C1 segment of cervical spinal cord (tissue), 14 donors: ENCODE measurements at places on chromosomes 12 and 14.

- DNase-seq, result no peak
Measured at GRCh38 chr12:1305063-1305434, 289.3 kb downstream of the FBXL14 start.

DNA sequence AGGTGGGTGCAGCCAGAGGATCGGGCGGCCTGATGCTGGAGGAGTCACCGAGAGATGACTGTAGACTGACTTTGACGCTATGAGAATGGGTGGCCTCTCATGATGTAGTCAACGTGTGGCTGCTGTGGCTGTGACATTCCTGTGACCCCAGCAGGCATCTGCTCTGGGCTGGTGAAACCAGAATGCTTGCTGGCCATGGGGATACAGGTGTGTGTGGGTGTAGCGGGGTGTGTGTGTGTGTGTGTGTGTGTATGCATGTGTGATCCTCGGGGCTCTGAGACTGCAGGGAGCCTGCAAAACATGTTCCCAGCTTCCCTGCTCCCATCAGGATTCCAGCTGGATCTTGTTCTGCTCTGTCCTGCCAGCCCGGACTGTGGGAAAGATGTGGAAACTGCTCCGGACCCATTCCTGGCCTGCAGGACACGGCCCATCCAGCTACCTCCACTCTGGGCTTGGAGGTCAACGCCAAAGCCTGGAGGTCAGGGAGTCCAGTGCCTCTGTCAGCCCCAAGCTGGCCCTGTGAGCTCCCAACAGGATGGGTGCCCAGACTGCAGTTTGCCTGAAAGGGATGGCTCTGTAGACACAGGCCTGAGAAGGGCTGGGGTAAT is 18.8 kb upstream of the HHIPL1 start:
- DNase-seq, result no peak

- DNase-seq, result peak; percentile 37
Measured at GRCh38 chr12:92466391-92467305, 236.1 kb upstream of the PLEKHG7 start.

DNA sequence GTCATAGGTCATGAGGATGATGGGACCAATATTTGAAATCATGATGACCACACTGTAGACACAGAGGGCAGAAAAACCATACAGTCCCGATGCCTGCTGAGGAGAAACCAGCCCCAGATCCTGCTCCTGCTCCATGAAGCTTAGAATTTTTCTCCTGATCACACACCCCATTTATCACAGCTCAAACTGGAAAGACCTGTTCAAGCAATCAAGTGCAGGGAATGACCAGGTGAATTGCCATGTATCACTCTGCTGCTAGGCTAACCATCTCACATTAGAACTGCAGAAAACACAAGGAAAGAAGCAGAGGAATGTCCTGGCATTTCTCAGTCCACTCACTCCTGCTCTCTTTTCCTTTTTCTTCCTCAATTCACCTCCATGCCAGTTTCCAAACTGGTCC is 18.1 kb downstream of the MANSC1 start:
- no peak for DNase-seq

DNA sequence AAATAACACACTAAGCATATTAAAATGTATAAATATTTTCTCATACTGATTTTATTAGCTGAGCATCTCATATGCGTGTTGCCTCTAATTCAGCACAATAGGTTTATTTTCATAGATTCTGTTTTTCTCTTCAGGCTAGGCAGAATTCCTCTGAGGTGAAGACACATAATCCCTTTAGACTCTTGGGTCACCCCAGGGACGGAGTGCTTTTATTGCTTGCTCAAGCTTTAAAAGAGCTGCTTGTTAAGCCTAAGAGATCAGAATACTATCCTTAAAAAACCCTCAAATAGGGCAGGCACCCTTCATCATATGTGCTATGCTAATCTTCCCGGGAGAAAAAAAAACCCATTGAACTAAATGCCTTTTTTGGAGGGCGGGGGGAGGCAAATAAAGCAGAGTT is 390.1 kb downstream of the KCNH5 start:
- no peak for DNase-seq

- DNase-seq, result no peak
Measured at GRCh38 chr12:6341417-6342139, at the start of gene TNFRSF1A. Gene TNFRSF1A (minus strand): TSS chr12:6342076. CDS start chr12:6341814, 262 bp downstream.

- no peak for DNase-seq
Measured at GRCh38 chr14:84785996-84786395, 743.9 kb upstream of the FLRT2 start.

- DNase-seq, result no peak
Measured at GRCh38 chr12:96400631-96401075, 414 bp upstream of the CDK17 start.

GRCh38 chr14:77883131-77883846 is 83.4 kb downstream of the ADCK1 start:
- no peak for DNase-seq

DNA sequence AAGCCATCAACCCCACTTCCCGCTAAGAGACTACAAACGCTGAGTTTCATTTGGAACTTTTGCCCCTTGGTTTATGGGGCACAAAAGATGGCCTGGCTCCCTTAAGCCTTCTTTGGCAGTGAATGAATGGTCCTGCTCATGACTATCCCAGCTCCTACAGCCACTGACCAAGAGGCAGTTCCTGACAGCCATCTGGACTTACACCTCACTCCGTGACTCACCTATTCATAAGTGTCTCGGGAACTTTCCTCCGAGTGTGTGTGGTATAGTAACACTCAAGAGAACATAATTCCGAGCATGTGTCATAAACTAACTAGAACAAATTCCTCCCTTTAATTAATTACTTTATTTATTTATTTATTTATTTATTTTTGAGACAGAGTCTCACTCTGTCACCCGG is 51.9 kb upstream of the NUDT4 start:
- DNase-seq, result no peak

- DNase-seq, result no peak
Measured at GRCh38 chr14:91369628-91370445, 47.8 kb downstream of the CCDC88C start.

GRCh38 chr12:39239490-39240486 is 203.1 kb downstream of the KIF21A start:
- no peak for DNase-seq

GRCh38 chr12:121872546-121873215 is 14.0 kb upstream of the HPD start:
- DNase-seq, result no peak

- no peak for DNase-seq
Measured at GRCh38 chr12:130334937-130335336, 2.8 kb upstream of the PIWIL1 start.

GRCh38 chr14:99774556-99775307 is 18.5 kb upstream of the EML1 start:
- no peak for DNase-seq

DNA sequence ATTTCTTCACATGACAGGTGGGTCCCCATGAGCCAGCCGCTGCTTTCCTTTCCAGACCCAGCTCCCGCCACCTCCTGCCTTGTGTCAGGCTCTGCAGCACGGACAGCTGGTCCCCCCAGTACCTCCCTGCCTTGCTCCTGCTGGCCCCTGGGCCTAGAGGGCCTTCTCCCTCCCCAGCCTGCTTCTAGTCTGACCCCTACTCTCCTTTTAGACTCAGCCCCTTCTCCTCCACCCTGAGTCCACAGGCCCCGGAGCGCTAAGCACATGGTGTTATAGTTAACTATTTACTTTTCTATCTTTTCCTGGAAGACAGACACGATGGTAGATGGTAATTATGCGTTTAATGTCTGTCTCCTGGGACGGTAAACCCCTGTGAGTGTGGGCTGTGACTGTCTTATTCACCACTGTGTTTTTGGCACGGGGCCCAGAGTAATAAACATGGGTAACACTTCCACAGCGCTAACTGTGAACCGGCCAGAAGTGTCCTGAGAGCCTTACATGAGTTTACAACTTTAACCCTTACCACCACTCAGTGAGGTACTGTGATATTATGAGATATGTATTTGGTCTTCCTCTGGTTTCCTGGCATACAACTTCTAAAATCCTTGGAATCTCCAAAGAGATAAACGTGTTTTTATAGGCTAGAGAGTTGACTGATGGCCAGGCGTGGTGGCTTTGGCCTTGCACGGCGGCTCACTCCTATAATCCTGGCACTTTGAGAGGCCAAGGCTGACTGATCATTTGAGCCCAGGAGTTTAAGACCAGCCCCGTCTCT is 41.2 kb downstream of the DGLUCY start:
- no peak for DNase-seq

DNA sequence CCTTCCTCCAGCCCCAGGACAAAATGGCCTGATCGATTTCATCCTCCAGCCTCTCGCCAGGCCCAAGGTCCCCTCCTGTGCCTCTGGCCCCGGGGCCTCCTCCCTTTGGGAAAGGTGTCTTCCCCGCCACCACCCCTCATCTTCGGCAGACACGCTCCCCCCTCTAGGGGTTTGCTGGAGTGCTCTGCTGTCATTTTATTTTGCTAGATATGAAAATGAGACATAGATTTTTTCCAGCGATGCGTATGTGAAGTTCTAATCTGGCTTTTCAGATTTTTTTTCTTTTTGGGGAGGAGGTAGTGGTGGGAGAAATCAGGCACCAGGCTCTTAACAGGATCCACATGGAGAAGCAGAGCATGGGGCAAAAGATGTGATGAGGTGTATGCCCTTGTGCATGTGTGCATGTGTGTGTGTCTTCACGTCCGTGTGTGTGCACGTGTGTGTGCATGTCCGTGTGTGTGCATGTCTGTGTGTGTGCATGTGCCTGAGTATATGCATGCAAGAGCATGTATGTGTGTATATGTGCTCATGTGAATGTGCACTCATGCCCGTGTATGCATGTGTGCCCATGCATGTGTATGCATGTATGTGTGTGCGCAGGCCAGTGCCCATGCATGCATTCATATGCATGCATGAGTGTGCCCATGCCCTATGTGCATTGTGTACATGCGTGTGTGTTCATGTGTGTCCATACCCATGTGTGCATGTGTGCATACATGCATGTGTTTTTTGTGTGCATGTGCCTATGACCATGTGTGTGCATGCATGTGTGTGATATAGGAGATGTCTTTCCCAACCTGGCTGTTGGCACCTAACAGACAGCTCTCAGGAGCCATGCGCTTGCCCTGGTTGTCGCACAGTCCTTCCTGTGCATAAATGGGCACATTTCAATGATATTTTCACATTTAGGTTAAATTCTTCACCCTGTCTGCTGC is 203.0 kb downstream of the RBM19 start:
- DNase-seq, result no peak

GRCh38 chr12:113291586-113291985 is 43.3 kb downstream of the SLC8B1 start:
- DNase-seq, result no peak

DNA sequence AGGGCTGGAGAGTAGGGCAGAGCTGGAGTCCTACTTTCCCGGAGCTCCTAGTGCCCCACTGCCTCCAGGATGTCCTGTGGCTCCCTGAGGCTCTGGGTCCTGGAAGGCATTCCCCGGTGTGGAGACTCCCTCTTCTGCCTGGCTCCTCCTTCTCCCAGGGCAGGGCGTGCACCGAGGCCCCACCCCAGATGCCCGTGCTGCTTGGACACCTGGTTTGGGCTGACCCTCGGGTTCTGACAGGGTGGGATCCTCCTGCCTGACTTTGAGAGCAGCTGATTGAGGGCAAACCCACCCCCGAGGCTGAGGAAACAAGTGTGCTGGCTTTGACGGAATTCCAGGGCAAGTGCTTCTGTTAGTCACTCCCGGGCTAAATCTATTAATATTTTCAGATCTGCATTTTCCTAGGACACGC is 15.4 kb downstream of the TEAD4 start:
- DNase-seq, result no peak

DNA sequence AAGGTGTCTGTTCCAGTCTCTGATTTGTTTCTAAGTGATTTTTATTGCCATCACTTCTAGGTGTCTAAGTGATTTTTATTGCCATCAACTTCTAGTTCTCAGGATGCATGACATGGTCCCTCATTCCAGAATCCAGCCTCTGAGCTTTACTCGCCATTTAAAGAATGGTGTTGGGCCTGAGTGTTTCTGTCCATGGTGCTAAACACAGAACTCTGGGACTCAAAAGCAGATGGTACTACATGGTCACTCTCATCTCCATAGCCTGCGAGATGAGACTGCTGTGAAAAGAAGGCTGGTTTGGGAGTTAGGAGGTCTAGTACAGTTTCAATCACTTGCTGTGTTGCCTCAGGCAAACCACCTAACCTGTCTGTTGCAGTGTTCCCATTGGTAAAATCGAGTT is 276.6 kb downstream of the NRXN3 start:
- no peak for DNase-seq

GRCh38 chr12:65999564-66000280 is 130.8 kb downstream of the LLPH start:
- no peak for DNase-seq

- no peak for DNase-seq
Measured at GRCh38 chr12:117329756-117330155, 31.7 kb downstream of the NOS1 start.

DNA sequence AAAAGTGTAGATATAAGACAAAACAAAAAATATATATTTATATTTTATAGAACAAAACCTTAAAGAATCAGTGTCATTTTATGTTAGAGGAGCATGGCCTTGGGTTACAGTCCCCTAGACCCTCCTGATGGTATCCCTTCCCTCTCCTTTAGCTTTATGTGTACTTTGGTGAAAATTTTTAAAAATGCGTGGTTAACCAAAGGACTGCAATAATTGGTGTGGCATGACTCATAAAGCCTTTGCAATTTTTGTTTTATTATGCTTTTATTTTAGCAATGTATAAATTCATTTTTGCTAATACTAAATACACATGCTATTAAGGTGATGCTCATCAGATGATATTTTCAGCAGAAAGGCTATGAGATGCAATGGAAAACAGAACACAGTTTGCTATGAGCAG is 264.4 kb downstream of the SYT1 start:
- no peak for DNase-seq

DNA sequence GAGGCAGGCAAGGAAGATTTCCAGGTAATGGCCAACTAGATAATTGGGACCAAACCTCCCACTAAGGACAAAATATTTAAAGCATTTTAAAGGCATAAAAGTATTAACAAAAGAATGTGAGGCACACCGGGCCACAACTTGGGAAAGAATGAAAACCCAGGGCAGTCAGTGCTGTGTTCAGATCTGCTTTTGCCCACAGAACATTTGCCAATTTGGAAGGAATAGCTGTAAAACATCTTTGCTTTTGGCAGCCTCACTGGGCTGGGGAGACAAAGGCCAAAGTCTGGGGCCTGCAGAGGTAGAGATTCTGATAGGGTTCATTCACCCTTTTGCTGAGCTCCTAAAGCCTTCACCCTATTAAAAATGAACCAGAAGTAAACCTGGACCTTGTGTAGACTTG is 82.3 kb downstream of the SYNE3 start:
- DNase-seq, result no peak

GRCh38 chr12:58727521-58727920 is 192.8 kb downstream of the LRIG3 start:
- no peak for DNase-seq

- no peak for DNase-seq
Measured at GRCh38 chr14:60639674-60640073, 9.6 kb downstream of the SIX1 start.

GRCh38 chr12:49584591-49584990 is 16.6 kb upstream of the MCRS1 start:
- no peak for DNase-seq
